Stimulated activated CD8-positive, alpha-beta memory T cell treated with anti-CD3 and anti-CD28 coated beads, Interleukin-4, amount 100 ng/mL, for 48 hours (primary cell): ENCODE measurements at places on chromosomes 2 and 18.

DNA sequence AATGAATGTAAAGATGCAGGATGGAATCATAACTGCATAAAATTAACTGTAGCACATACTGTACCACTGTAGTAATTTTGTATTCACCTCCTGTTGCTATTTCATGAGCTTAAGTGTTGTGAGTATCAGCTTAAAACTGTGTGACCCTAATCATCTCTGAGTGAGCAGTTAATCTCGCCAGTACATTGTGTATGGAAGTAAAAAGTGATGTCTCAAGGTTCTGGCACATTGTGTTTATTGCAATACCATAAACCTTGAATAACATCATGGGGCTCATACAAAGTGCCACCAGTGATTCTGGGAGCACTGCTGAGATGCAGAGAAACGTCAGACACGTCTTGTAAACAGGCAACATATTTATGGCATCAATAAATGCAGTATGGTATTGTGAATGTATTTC is 124.5 kb downstream of the PMAIP1 start:
- no peak for DNase-seq

- DNase-seq, result no peak
Observed at GRCh38 chr2:98886066-98886554, 49.9 kb downstream of the CRACDL start.

- DNase-seq, result no peak
Observed at GRCh38 chr2:128433911-128434550, 115.4 kb upstream of the HS6ST1 start.

DNA sequence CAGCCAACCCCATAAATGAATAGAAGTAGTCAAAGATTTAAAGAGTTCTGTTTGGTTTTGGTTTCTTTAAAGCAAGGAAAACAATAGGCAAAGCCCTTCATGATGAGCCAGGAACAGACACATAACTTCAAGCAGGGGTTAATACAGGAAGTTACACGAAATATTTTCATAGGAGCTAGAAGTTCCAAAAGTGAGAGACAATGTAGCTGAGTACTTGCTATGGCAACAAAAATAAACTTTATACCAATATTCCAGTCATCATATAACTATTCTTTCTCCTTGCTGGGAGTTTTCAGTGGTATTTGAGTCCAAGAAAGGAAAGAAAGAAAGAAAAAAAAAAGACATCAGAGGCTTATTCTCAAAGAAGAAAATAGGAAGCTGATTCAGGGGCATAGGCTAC is 56.2 kb downstream of the COBLL1 start:
- no peak for DNase-seq

DNA sequence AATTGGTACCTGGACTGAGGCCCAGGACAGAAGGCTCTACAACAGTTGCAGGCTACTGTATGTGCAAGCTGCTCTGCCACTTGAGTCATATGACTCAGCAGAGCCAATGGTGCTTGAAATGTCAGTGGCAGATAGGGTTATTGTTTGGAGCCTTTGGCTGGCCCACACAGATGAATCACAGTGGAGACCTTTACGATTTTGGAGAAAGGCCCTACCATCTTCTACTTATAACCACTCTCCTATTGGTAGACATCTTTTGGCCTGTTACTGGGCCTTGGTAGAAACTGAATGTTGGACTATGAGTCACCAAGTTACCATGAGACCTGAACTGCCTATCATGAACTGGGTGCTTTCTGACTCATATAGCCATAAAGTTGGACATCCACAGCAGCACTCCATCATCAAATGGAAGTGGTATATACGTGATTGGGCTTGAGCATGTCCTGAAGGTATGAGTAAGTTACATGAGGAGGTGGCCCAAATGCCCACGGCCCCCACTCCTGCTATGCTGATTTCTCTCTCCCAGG is 88.9 kb upstream of the NRXN1 start:
- no peak for DNase-seq

DNA sequence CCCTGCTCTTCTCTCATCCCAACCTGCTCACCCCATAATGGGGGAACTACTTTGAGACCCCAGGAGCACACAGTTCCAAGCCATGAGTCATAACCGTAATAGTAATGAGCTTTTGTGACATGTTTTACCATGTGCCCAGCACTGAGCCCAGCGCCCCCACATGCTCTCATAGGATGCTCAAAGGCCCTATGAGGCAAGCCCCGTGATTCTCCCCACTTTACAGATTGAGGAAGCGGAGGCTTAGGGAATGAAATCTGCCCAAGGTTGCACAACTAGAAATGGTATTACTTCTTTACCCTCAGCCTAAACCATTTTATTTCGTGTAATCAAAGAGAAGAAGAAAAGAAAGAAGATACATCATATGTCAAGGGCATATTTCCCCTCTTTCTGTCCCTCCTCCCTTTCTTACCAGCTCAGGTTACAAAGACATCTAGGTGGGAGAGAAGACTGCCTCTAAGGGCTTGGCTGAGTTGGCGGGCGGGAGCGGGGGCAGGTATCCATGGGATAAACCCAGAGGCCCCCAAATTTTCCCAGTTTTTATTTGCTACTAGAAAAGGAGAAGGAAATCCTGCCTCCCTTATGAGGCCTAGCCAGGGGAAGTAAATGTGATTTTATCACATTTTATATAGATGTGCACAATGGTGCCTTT is 24.2 kb downstream of the BCL11A start:
- no peak for DNase-seq

DNA sequence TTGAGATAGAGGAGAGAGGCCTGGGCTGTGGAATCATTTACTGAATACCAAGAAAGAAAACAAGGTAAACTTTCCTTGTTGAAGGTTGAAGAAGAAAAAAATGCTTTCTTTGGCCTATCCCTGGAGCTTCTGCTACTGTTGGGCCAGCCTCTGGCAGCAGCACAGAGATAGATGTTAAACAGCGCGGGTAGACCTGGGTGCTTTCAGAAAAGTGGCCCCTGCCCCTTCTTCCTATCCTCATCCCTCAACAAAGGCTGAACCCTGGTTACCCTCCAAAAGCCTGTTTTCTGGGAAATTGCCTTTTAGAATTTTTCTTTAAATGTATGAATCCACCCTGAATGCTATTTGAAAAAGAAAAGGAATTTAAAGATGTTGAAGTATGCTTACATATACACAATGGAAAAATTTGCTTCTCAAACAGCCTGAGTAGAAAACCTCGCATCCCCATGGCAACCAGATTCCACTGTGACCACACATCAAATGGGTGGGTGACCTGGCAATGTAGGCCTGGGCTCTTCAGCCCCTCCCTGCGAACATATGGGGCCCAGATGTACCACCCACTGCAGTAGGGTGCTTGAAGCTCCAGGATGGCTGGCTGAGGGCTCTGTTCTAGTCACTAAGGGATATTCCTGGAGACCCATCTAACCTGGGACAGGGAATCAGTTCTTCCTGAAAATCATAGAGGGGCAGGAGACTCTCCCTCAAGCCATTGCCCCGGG is 23.4 kb upstream of the CHRNA1 start:
- DNase-seq, result peak; percentile 45

GRCh38 chr2:152049541-152049940 is 49.3 kb downstream of the CACNB4 start:
- DNase-seq, result no peak

DNA sequence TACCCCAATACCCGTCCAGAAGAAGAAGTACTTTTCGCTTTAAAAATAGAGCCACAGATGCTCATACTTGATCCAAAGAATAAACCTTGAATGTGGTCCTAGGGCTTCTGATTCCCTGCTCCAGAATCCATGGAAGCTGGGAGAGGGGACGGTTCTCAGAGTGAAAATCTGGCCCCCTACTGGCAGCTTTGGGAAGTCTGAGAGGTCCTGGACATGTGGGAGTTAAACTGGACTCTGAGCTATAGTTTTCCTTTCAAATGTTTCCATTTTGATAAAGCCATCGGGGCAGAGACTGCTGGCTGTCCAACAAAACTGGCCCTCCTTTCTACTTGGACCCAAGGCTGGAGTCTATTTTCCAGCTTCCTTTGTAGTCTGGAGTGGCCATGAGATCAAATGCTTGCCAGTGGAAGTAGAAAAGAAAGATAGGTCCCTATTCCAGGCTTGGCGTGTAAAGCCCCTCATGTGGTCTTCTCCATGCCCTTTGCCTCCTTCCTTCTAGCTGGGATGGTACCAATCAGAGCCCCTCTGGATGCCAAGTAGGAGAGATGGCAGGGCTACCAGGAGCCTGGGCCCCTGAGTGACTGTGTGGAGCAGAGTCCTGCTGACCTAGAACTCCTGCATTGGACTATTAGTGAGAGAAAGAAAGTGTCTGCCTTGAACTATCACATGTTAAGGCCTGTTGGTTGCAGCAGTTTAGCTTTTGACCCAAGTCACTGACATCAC is 37.7 kb upstream of the TBC1D8 start:
- peak; percentile 31 for DNase-seq

DNA sequence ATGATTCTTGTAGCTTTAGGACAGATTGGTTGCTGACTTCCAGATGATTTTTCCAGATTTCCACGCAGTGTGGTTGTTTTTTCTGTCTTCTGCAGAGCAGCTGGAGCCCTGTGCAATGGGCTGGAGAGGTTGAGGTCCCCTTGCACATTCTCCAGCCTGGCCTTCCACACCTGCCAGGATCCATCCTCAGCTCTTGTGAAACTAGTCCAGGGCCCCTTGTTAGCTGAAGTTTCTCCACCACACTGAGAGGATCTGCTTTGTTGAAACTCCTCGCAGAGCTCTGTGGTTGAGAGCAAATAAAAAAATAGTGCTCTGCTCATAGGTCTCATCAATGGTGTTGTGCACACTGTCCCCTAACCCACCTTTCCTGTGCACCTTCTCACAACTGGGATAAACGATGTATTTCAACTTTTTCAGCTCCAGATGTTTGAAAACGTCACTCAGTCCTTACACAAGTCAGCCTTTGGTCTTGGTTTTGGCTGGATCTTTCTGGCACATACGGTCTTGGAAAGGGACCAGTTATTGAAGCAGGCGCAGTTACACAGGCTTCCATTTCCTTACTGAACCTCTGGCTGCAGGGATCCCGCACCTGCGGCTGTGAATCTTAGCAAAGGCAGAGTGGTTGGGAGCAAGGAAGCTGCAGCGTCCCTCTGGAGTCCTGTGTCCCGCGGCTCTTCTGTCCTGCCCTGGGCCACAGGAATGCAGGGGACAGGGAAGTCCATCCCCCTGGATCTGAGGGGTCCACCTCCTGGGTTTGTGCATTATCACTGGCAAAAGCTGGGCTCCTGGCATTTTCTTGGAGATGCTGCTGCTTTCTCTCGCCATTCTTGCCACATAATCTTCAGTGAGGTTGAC is 272.0 kb upstream of the DSEL start:
- DNase-seq, result no peak

GRCh38 chr18:28175150-28175929 is 1.6 kb downstream of the CDH2 start:
- no peak for DNase-seq

DNA sequence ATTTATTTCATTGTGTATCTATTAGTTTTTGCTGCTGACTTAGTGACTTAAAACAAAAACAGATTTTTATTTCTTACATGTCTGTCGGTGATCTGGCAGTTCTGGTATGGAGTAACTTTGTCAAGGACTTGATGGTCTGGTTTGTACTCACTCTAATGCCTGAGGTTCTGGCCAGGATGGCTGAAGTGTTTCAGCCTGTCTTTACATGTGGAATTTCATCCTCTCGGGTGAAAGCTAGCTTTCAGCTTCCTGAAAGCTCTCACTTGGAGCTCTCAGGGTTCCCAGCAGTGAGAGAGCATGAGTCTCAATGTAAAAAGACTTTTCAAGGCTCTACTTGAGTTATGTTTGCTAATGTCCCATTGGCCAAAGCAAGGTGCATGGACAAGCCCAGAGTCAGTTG is 216.4 kb downstream of the NR4A2 start:
- DNase-seq, result no peak

DNA sequence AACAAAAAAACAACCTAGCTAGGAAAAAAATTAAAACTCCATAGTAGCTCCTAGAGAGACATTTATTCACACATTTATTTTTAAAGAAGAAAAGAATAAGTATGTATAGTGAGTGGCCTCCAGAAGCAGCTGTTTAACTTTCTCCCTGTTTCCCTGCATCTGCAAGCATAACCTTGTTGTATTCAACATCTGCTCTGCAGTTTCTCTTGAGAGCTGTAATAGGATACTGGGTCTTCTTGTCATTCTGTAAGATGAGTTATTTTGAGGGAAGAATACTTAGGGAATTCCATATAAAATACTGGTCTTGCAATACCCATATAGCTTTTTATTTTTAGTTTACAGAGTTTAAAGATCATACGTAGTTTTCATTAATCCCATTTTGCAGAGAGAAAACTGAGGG is 246.6 kb downstream of the LRRTM1 start:
- DNase-seq, result no peak

- no peak for DNase-seq
Observed at GRCh38 chr18:26746826-26747475, 118.6 kb downstream of the AQP4 start.

GRCh38 chr2:86821842-86822241 is 31.1 kb upstream of the CD8A start:
- no peak for DNase-seq

GRCh38 chr18:46222710-46223360 is 118.7 kb downstream of the HAUS1 start:
- no peak for DNase-seq

- no peak for DNase-seq
Observed at GRCh38 chr18:41769265-41769664, 185.8 kb upstream of the PIK3C3 start.

GRCh38 chr18:78178812-78179211 is 800.8 kb upstream of the SALL3 start:
- DNase-seq, result no peak

DNA sequence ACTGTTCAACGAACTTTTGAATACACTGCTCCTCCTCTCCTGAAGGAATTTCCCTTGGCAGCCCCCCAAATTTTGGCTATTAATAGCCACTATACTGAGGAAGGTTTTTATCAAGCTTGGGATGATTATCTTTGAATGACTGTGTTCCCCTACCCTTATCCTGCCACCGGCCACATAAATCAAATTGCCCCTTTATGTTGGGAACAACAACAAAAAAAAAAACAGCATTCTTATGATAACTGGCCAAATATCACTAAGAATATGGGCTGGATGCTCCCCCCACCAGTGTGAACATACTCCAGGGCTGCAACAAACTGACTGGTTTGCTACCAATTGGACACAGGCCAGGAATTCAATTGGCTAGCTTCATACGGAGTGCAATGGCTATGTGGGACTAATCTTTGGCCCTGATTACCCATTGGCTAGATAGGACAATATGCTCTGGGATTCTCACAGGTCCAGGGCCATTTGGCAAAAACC is 20.6 kb downstream of the DUSP11 start:
- DNase-seq, result no peak

DNA sequence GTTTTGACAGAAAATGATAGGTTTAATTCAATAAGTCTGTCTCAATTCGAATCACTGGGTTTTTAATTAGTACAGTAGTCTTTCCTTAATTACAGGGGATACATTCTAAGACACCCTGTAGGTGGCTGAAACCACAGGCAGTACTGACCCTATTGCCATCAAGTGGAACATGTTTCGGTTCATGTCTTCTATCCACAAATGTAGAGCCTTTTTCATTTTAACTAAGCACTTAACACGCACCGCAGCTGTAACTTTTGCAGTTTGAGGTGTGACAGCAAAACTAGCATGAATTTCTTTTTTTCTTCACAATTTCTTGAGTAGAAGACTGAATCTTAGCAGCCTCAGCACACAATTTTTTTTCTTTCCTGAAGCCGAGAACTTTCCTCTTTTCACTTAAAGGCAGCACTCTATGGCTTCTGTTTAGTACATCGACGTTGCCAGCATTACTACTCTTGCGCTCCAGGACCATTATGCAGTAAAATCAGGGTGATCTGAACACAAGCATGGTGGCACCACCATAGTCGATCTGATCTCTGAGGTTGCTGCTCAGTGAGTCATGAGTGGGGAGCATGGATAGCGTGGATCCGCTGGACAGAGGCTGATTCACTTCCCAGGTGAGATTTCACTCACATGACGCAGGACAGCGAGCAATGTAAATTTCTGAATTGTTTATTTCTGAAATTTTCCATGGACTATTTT is 805.1 kb downstream of the RNF144A start:
- DNase-seq, result no peak

- no peak for DNase-seq
Observed at GRCh38 chr18:68041327-68041726, 524.8 kb upstream of the DSEL start.
